ENCODE measurements at places on chromosomes 6 and 20.

GRCh38 chr6:155201461-155202226, 62.2 kb upstream of the CLDN20 start:
- H3K36me3 ChIP-seq, result no peaks in the 10 kb centered on the region

DNA sequence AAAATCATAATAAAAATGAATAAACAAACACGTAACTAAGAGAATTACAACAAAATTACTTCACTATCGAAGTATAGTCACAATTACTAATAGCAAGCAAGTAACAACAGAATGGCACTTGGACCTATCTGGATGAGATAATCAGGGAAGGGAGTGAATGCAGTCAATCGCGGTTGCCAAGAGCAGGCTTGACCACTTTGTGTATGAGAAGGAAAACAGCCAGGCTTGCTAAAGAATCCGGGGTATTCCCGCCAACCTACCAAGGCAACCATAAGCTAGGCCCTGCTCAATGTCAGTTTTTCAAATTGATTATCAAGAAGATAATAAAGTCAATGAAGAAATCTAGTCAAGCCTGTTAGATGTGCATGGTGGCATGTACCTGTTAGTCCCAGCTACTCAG, 39.7 kb downstream of the PXDC1 start:
- no peaks in the 10 kb centered on the region for H3K27me3 ChIP-seq
- H3K27ac ChIP-seq, result no peak overlapping the region
- no peak overlapping the region for H3K4me3 ChIP-seq
- no peak for DNase-seq

- no peak within 1 kb of the TSS for H3K27ac ChIP-seq
- H3K4me3 ChIP-seq, result peak within 1 kb of the TSS; percentile 38
- DNase-seq, result no peak
- no peaks in the 10 kb centered on the region for H3K27me3 ChIP-seq
These were observed at the start of gene SNAP91 for GRCh38 chr6:83708970-83709747. SNAP91 (minus strand) TSS chr6:83709101; CDS start chr6:83707927, 1,174 bp downstream.

- no peaks in the 10 kb centered on the region for H3K4me1 ChIP-seq
- DNase-seq, result peak; percentile 58
- peak overlapping the region; percentile 46 for H3K27ac ChIP-seq
- H3K36me3 ChIP-seq, result no peaks in the 10 kb centered on the region
These were observed 66.3 kb upstream of the CD93 start for GRCh38 chr20:23152308-23152892.

DNA sequence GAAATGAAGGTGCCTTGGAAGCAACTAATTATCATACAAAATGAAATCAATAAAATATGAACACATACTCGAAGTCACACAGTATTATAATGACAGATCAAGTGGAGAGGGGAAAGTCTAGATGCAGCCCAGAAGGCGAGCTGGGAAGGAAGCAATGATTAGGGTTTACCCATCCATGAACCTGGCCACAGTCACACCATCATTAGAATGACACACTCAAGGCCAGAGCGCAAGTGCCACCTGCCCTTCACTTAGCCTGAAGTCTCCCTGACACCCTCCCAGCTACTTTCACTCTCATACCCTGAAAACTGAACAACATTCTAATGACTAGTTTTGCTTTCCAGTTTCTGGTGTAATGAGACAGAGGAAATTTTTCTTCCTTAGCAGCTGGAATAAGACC, 302.8 kb upstream of the JARID2 start:
- H3K27ac ChIP-seq, result no peak overlapping the region
- no peak overlapping the region for H3K4me3 ChIP-seq
- H3K36me3 ChIP-seq, result no peaks in the 10 kb centered on the region
- DNase-seq, result no peak
- no peaks in the 10 kb centered on the region for H3K27me3 ChIP-seq

GRCh38 chr6:118719351-118720124, 68.1 kb upstream of the CEP85L start:
- no peaks in the 10 kb centered on the region for H3K4me1 ChIP-seq
- no peaks in the 10 kb centered on the region for H3K36me3 ChIP-seq
- H3K4me3 ChIP-seq, result no peak overlapping the region
- H3K27me3 ChIP-seq, result no peaks in the 10 kb centered on the region

DNA sequence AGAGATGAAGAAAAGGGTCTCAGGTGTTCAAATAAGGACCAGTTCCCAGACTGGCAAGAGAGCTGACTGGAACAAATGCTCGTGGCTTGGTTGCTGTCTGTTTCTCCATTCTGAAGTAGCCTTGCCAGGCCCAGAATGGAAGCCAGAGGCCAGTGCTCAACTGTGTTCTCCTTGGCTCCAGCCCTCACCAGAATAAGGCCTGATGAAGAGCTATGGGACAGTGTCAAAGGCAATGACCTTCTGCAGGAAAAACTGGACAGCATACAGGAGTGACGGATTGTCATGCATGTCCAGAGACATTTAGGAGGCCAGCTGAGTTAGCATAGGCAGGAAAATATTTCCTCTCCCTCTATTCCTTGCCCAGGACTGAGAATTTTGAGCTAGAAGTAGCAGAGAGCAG, 72.2 kb downstream of the HAO1 start:
- no peak for DNase-seq
- H3K27me3 ChIP-seq, result no peaks in the 10 kb centered on the region
- H3K4me3 ChIP-seq, result no peak overlapping the region
- no peaks in the 10 kb centered on the region for H3K4me1 ChIP-seq

DNA sequence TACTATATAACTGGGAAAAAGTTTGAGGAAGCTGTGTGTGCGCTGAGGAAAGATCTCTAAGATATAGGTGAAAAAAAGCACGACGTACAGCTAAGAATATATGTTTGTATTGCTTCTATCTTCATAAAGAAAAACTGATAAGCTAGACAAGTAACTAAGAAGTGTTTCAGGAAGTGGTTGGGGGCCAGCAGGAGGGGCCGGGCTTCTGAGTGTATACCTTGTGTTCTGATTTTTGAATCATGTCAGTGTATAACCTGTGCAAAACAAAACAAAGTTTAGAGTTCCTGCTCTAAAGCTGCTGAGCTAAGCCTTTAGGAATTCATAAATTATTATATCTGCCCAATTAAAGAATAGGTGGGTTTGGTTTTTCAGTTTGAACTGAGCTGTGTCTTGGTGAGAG, 7.9 kb upstream of the OSER1 start:
- no peaks in the 10 kb centered on the region for H3K27me3 ChIP-seq
- H3K36me3 ChIP-seq, result no peaks in the 10 kb centered on the region
- no peak overlapping the region for H3K4me3 ChIP-seq
- peaks cover 3% of the 10 kb centered on the region for H3K4me1 ChIP-seq

DNA sequence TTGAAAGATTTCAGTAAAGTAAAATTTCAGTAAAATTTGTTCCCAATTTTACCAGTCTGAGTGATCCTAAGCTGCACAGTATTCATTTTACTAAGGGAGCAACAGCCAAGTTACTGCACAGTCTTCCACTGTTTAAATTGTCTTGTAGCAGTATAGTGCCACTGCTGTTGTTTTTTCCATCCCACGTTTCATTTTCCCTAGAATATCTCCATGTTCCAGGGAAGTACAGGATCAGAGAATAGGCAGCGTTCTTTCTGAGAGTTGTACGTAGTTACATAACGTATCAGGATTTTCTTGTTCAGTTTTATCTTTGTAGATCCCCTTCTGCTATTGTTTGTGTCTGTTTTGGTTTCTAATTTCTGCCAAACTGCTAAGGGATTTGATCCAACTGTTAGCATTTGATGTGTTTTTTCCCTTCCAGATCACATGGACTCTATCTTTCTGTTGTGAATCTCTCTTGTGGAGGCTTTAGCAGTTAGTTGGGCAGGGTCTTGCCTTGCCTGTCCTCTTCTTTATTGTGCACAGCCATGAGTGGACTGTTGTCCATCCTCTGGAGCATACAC, 38.4 kb downstream of the BCKDHB start:
- no peak overlapping the region for H3K27ac ChIP-seq
- H3K36me3 ChIP-seq, result no peaks in the 10 kb centered on the region
- H3K4me3 ChIP-seq, result no peak overlapping the region
- peaks cover 6% of the 10 kb centered on the region for H3K4me1 ChIP-seq

GRCh38 chr6:108121612-108122011, 44.2 kb upstream of the NR2E1 start:
- H3K27ac ChIP-seq, result no peak overlapping the region
- no peak overlapping the region for H3K4me3 ChIP-seq
- no peaks in the 10 kb centered on the region for H3K36me3 ChIP-seq
- peaks cover 12% of the 10 kb centered on the region for H3K4me1 ChIP-seq
- DNase-seq, result no peak
- H3K27me3 ChIP-seq, result peaks cover 12% of the 10 kb centered on the region

GRCh38 chr20:63222541-63222940, 6.6 kb upstream of the YTHDF1 start:
- H3K27ac ChIP-seq, result no peak overlapping the region
- H3K4me1 ChIP-seq, result no peaks in the 10 kb centered on the region
- H3K27me3 ChIP-seq, result no peaks in the 10 kb centered on the region
- no peaks in the 10 kb centered on the region for H3K36me3 ChIP-seq

GRCh38 chr20:18414140-18414539, 52.7 kb downstream of the DZANK1 start:
- H3K27ac ChIP-seq, result no peak overlapping the region
- H3K4me1 ChIP-seq, result no peaks in the 10 kb centered on the region

GRCh38 chr20:53926428-53927028, 143.9 kb downstream of the BCAS1 start:
- H3K4me3 ChIP-seq, result no peak overlapping the region
- no peaks in the 10 kb centered on the region for H3K36me3 ChIP-seq
- peaks cover 11% of the 10 kb centered on the region for H3K4me1 ChIP-seq
- H3K27ac ChIP-seq, result no peak overlapping the region
- no peaks in the 10 kb centered on the region for H3K27me3 ChIP-seq
- no peak for DNase-seq

- no peaks in the 10 kb centered on the region for H3K27me3 ChIP-seq
- no peak overlapping the region for H3K27ac ChIP-seq
- no peak for DNase-seq
These were observed 112.9 kb upstream of the RPS6KA2 start for GRCh38 chr6:166739976-166740318.

DNA sequence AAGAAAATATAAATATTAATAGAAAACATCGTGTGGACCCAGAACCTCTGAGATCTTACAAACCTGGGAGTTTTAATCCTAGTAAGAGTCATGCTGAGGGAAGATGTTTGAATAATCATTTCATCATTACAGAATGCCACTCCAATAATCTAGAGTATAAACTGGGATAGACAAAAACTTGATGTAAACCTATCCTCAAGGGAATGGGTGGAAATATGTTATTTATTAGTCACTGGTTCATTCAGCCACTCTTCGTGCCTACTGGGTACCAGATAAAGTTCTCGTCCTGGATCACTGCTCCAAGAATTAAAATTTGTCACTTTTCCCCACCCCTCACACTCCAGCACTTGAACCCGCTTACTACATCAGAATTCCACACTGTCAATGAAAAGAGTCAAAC, 7.7 kb downstream of the HLA-B start:
- no peaks in the 10 kb centered on the region for H3K36me3 ChIP-seq
- no peak for DNase-seq
- no peak overlapping the region for H3K4me3 ChIP-seq

DNA sequence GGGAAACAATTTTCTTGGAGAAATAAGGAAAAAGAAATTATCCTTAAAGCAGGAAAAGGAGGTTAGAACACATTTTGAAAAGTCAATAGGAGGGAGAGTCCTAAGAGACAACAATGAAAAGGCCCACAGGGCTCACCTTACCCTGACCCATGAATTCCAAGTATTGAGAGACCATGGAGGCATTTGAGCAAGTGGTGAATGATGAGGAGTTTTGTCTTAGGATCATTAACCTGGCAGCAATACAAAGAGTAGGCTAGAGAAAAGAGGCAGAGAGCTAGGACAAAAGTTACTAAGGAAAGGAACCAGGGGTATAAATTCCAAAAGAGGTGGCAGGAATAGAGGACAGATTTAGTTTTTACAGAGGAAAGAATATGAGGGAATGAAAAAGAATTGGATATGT, 44.7 kb downstream of the PACRG start:
- no peaks in the 10 kb centered on the region for H3K4me1 ChIP-seq
- H3K27me3 ChIP-seq, result no peaks in the 10 kb centered on the region
- DNase-seq, result no peak
- H3K4me3 ChIP-seq, result no peak overlapping the region
- no peak overlapping the region for H3K27ac ChIP-seq

DNA sequence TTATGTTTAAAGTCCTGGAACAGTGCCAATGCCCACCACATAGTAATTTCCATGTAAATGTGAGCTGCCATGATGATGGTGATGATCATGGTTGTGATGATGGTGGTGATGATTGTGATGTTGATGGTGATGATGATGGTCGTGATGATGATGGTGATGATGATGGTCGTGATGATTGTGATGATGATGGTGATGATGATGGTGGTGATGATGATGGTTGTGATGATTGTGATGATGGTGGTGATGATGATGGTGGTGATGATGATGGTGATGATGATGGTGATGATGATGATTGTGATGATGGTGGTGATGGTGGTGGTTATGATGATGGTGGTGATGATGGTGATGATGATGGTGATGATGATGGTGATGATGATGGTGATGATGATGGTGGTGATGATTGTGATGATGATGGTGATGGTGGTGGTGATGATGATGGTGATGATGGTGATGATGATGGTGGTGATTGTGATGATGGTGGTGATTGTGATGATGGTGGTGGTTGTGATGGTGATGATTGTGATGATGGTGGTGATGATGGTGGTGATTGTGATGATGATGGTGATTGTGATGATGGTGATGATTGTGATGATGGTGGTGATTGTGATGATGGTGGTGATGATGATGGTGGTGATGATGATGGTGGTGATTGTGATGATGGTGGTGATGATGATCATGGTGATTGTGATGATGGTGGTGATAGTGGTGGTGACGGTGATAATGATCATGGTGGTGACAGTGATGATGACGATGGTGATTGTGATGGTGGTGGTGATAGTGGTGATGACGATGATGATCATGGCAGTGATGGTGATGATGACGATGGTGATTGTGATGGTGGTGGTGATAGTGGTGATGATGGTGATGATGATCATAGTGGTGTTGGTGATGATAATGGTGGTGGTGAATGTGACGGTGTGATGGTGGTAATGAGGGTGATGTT, 82.3 kb downstream of the PHACTR3 start:
- H3K36me3 ChIP-seq, result no peaks in the 10 kb centered on the region
- no peaks in the 10 kb centered on the region for H3K4me1 ChIP-seq
- H3K27me3 ChIP-seq, result no peaks in the 10 kb centered on the region
- H3K4me3 ChIP-seq, result no peak overlapping the region

- H3K27me3 ChIP-seq, result no peaks in the 10 kb centered on the region
- no peak overlapping the region for H3K4me3 ChIP-seq
- DNase-seq, result peak; percentile 28
- peak overlapping the region; percentile 100 for H3K27ac ChIP-seq
These were observed 36.8 kb upstream of the PRND start for GRCh38 chr20:4684837-4685413.

DNA sequence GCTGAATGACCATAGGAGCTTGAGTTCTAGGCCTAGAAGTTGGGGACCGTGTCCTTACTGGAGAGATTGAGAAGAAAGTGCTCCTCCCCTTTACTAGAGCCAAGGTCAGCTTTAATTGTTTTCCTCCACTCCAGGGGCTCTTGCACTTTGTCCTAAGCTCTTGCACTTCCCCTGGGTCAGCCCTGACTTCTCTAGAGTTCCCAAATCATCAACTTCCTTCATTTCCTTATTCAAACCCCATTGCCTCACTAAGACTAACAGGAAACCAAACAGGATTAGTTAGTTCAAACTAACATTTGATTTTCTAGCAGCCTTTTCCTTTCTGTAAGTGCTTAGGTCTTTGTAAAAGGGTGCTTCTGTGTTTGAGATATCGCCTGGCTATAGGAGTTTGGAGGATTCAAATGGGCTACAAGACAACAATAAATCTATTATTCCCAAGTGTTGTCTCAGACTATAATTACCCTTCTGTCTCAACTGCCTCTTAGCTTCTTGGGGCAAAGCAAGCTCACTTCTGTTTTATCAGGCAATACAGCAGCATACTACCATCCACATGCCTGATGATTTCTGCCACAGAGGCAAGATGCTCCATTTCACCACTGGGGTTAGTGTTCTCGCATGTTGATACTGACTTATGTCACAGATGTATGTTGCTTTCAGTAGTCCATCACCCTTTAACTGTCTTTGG, 12.8 kb upstream of the DTNBP1 start:
- no peak overlapping the region for H3K4me3 ChIP-seq
- H3K27me3 ChIP-seq, result no peaks in the 10 kb centered on the region
- no peak for DNase-seq
- H3K27ac ChIP-seq, result peak overlapping the region; percentile 21
- no peaks in the 10 kb centered on the region for H3K36me3 ChIP-seq

Measured in uterus (tissue), 4 donors.